ENCODE measurements at places on chromosomes 11 and 22. TPM values are rescaled to one million over a fixed set of nuclear protein-coding genes. Genes with fewer than 3 reads are reported as not detected.
A peak's percentile ranks its signal among the peaks of the same experiment; 100 is the strongest.

DNA sequence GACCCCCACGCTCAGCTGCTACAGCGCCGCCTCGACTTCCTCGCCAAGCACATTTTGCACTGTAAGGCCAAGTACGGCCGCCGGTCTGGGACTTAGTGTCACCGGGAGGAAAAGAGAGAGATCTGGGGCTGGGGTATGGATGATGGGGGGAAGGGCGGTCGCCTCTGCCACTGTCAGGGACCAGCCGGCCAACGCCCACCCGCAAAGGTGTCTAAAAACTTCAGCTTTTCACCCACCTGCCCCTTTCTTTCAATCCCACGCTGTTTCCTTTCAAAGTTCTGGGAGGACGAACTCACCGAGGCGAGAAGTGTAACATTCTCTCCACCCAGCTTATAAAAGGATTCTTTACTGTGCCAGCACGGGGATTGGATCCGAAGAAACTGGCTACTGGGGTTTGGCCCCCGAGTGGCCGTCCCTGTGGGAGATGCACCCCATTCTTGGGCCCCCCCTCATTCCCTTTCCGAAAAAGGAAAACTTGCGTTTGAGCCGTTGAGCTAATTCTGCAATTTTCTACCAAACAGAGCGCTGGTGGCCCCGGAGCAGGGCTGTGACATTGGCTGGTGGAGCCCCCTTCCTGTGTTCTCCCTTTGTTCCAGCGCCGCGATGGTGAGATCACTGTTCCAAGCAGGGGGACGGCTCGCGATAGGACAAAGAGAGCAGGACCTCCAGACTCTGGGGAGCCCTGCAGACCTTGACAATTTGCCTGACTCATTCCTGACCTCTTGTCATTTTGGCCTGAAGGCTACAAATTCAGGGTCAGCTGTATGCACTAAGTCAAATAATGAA, 1.8 kb downstream of the FJX1 start:
- H3K4me3 ChIP-seq: peak overlapping the region; percentile 90
- DNase-seq: peak; percentile 90
- peaks cover 37% of the 10 kb centered on the region for H3K4me1 ChIP-seq
- H3K27ac ChIP-seq: peak overlapping the region; percentile 99

DNA sequence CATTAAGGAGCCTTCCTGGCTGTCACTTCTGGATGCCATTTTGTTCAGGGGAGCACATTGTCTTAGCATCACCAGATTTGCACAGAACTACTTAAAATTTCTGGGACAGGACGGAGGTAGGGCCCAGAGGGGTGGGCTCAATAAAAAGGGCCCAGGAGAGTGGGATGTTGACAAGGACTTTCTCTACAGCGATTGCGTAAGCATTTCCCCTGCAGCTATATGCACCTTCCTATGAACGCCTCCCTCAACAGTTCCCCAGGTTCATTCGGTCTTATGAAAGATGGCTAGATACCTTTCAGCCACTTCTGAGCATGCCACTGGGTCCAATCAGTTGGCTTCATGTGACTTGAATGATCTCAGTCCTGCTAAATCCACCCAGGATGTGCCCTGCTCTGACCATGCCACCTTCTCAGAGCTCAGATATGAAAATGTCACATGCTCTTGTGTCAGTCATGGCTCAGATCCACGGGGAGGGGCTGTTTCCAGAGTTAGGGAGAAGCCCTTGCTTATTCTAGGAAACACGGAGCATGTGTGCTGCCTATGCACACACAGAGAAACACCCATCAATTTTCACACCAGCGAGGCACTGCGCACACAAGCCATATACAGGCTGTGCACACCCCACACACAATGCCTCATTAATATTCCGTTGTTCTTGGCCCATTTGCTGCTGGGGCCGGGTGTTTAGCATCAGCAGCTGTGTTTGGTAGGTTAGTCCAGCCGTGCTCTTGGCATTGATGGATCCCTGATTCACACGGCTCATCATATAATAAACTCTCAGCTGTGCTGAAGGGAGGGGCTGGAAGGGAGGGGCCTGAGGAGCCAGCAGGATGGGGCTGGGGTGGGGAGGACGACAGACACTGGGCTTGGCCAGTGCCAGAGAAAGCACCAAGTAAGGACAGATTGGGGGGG, 52.5 kb upstream of the NNMT start:
- H3K4me3 ChIP-seq: no peak overlapping the region
- no peaks in the 10 kb centered on the region for H3K27me3 ChIP-seq
- peak overlapping the region; percentile 46 for H3K27ac ChIP-seq

GRCh38 chr11:27120211-27120610, 79.6 kb downstream of the BBOX1 start:
- DNase-seq: no peak
- no peaks in the 10 kb centered on the region for H3K36me3 ChIP-seq
- no peak overlapping the region for H3K27ac ChIP-seq
- no peaks in the 10 kb centered on the region for H3K27me3 ChIP-seq

DNA sequence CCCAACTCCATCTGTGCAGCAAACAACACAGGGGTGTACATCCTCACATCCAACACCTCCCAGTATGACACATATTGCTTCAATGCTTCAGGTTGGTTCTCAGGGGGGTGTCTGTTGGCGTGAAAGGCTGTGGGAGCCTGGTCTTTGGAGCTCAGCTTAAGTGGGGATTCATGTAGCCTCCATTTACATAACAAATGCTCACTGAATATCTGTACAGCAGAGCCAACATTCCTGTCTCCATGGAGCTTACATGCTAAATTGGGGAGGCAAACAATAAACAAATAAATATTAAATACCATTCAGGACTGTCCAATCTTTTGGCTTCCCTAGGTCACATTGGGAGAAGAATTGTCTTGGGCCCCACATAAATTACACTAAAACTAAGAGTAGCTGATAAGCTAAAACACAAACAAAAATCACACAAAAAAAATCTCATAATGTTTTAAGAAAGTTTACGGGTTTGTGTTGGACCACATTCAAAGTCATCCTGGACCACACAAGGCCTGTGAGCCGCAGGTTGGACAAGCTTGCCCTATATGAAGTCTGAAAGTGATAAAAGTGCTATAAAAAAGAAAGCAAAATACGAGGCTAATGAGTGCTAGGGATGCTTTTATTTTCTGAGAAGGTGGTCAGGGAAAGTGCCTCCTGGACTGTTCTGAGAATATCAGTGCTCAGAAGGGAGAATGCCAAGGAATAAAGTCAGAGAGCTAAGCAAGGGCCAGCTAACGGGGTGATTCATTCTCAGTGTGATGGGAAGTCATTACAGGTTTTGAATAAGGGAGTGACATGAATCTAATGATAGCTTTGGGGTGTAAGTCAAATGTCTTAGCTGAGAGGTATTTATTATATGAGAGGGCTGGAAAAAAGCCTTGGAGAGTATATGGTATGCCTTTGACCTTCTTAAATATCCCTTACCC, 41.6 kb downstream of the CD44 start:
- no peaks in the 10 kb centered on the region for H3K36me3 ChIP-seq
- no peak for DNase-seq
- no peak overlapping the region for H3K27ac ChIP-seq
- H3K4me1 ChIP-seq: no peaks in the 10 kb centered on the region
- H3K4me3 ChIP-seq: no peak overlapping the region
- peaks cover 1% of the 10 kb centered on the region for H3K27me3 ChIP-seq

DNA sequence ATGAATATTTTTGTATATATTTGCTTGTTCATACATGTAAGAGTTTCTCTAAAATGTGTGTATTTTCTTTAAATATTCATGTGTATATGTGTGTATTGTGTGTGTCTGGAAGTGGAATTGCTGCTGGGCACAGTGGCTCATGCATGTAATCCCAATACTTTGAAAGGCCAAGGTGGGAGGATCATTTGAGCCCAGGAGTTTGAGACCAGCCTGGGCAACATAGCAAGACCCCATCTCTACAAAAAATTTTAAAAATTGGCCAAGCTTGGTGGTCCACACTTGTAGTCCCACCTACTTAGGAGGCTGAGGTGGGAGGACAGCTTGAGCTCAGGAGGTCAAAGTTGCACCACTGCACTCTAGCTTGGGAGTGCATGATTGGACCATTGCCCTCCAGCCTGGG, 4.7 kb upstream of the LGR4 start:
- H3K27me3 ChIP-seq: peaks cover 6% of the 10 kb centered on the region
- no peaks in the 10 kb centered on the region for H3K36me3 ChIP-seq
- H3K27ac ChIP-seq: no peak overlapping the region

DNA sequence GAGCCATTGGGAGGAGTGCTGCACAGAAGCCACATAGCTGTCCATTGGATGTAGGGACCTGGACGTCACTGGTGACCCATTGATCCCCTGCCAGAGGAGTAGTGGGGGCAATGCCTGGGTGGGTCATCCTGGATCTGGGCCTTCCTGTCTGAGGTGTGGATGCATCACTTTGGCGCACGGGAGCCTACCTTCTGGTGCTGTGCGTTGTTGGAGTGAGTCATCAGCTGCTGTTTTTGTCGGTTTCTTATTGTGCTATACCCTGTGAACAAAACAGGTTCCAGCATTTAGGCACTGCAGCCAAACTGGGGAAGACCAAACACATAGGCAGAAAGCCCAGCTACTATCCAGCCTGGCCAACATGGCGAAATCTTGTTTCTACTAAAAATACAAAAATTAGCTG, 3.2 kb downstream of the TAF6L start:
- no peaks in the 10 kb centered on the region for H3K36me3 ChIP-seq
- H3K4me3 ChIP-seq: no peak overlapping the region
- H3K27me3 ChIP-seq: no peaks in the 10 kb centered on the region
- no peak overlapping the region for H3K27ac ChIP-seq

- H3K4me3 ChIP-seq: no peak overlapping the region
- no peak overlapping the region for H3K27ac ChIP-seq
- no peaks in the 10 kb centered on the region for H3K4me1 ChIP-seq
- H3K36me3 ChIP-seq: no peaks in the 10 kb centered on the region
- DNase-seq: no peak
These were observed 7.6 kb upstream of the JHY start for GRCh38 chr11:122874991-122875390.

DNA sequence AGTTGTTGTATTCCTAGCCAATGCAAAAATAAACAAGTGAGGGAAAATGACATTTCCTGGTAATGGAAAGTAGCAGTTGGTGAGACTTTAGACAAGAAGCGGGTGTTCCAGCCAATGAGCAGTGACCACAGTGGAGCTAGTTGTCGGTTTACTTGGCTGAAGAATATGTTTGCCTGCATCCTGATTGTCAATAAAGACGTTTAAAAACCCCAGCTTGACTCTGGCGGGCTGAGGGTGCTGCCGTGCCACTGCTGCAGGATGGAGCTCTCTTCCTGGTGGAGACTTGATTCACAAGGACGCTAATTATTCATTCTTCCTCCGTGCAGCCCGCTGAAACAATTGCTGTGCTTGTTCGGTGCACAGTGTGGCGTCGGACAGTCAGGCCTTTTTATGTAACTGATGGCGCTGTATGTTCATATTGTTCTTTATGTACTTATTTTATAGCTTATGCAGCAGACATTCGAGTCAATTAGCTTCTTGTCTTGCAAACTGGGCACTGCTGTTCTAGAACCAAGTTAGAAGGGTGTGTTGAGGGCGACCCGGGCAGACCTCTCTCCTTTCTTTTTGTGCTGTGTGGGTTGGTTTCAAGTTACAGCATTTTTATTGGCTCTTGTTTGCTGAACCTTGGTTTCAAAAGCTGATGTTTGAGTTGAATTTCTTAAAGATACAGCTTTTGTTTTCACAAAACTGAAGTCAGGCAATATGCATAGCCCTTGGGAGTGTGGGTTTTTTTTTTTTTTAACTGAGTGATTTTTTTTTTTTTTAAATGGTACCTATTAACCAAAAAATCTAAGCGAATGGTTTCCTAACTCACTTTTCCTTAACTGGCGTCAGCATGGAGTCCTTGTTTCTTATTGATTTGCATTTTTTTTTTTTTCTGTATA, 153.9 kb downstream of the TEAD1 start:
- H3K4me1 ChIP-seq: peaks cover 50% of the 10 kb centered on the region
- DNase-seq: no peak
- peak overlapping the region; percentile 87 for H3K4me3 ChIP-seq
- peaks cover 13% of the 10 kb centered on the region for H3K27me3 ChIP-seq
- H3K36me3 ChIP-seq: no peaks in the 10 kb centered on the region

DNA sequence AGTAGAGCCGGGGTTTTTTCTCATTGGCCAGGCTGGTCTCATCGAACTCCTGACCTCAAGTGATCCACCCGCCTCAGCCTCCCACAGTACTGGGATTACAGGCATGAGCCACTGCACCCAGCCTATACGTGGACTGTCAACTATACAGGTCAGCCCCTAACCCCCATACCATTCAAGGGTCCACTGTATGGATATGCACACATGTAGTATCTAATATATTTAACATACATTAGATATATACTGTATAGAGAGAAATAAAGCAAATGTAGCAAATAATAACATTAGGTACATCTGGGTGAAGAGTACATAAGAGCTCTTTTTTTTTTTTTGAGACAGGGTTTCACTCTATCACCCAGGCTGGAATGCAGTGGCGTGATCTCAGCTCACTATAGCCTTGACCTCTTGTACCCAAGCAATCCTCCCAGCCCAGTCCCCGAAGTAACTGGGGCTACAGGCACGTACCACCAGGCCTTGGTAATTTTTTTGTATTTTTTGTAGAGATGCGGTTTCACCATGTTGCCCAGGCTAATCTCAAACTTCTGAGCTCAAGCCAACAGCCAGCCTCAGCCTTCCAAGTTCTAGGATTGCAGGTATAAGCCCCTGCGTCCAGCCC, 1.5 kb upstream of the ATP5MGL start:
- peaks cover 11% of the 10 kb centered on the region for H3K4me1 ChIP-seq
- no peak for DNase-seq
- H3K4me3 ChIP-seq: no peak overlapping the region
- peaks cover 2% of the 10 kb centered on the region for H3K27me3 ChIP-seq
- no peak overlapping the region for H3K27ac ChIP-seq

DNA sequence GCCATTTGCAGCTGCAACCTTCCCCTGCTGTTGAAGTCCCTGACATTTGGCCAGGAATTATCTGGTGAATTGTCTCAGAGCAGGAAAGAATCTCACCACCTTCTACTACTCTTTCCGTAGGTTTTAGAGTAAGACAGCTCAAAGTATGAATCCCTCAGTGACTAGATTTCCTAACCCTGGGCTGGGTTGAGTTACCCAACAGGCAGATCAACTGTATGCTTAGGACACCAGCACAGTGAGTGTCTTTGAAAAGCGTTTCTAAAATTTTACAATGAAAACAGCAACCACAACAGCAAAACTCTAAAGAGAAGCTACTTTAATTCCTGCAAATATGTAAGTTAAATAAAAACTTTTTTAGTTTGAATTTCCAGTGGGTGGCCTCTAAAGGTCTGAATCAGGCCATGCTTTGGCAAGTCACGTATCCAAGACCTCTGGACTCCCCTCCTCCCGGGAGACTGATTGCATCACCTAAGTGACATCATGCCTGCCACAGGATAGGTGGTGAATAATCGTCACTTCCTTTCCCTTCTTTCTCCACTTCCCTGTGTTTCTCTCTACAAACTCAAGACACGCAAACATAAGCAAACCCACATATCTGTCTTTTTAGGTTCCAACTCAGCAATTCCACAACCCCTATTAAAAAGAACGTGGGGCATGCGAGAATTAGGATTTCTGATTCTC, 7.8 kb downstream of the OR8B12 start:
- no peak overlapping the region for H3K27ac ChIP-seq
- no peaks in the 10 kb centered on the region for H3K36me3 ChIP-seq
- no peaks in the 10 kb centered on the region for H3K4me1 ChIP-seq

- H3K4me1 ChIP-seq: peaks cover 4% of the 10 kb centered on the region
- peak within 1 kb of the TSS; percentile 100 for H3K27ac ChIP-seq
- peaks cover 3% of the 10 kb centered on the region for H3K27me3 ChIP-seq
These were observed at the start of gene SRSF8 for GRCh38 chr11:95066716-95067038. TSS of gene SRSF8 (plus strand) at chr11:95066919. CDS start at chr11:95067227, 308 bp downstream.

- no peak for DNase-seq
- H3K4me1 ChIP-seq: no peaks in the 10 kb centered on the region
- H3K36me3 ChIP-seq: no peaks in the 10 kb centered on the region
- H3K27ac ChIP-seq: no peak overlapping the region
- no peak overlapping the region for H3K4me3 ChIP-seq
- H3K27me3 ChIP-seq: no peaks in the 10 kb centered on the region
These were observed 21.5 kb upstream of the EMID1 start for GRCh38 chr22:29183971-29184848.

C11orf97 gene
- total RNA-seq: not detected

TCN2 gene
- 4.1 TPM for total RNA-seq

NDUFS8 gene
- 136 TPM for total RNA-seq

NLRP14 gene
- total RNA-seq: not detected

LRRC74B gene
- not detected for total RNA-seq
